ENCODE measurements at places on chromosomes 3 and 15.

- DNase-seq = peak; percentile 77
These were observed 175.4 kb downstream of the MBNL1 start for GRCh38 chr3:152444029-152444641.

- DNase-seq = no peak
These were observed 47.6 kb downstream of the LARS2 start for GRCh38 chr3:45435961-45436360.

- DNase-seq = peak; percentile 61
These were observed 3.6 kb downstream of the CTNNB1 start for GRCh38 chr3:41202834-41203345.

DNA sequence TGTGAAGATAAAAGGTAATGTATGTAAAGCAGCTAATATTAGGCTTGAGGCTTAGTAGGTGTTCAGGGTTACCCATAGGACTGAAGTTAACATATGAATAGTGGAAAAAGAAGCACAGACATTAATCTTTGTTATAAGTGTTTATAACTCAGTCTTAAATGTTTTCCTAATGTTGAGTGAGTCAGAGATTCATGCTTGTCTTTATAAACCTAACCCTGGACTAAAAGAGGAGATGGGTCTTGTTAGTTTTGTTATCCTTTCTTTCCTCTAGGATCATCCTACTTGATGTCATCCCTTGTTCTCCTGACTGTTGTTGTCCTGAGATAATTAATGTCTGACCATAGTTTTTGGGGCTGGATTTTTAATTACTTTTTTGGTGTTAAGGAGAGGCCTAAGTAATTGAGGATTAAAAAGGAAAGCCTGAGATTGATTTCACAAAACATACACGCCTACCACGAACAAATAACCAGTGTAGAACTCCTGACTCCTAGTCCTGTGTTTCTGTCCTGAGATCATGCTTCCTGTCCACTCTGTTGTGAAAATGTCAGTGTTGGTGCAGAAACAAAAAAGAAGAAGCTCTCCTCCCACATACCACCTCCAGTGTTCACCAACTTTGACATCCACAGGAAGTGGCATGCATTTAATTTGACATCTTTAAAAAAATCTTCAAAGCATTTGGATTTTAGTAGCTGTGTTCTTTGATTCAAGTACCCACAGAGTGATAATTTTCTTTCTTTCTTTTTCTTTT lies 8.4 kb downstream of the MITF start:
- DNase-seq = no peak

- no peak for DNase-seq
These were observed 4.9 kb upstream of the TMEM212 start for GRCh38 chr3:171838218-171838720.

GRCh38 chr3:87674397-87675161 lies 384.2 kb downstream of the CGGBP1 start:
- no peak for DNase-seq

- DNase-seq = no peak
These were observed 649.8 kb upstream of the NR2F2 start for GRCh38 chr15:95680728-95681127.

DNA sequence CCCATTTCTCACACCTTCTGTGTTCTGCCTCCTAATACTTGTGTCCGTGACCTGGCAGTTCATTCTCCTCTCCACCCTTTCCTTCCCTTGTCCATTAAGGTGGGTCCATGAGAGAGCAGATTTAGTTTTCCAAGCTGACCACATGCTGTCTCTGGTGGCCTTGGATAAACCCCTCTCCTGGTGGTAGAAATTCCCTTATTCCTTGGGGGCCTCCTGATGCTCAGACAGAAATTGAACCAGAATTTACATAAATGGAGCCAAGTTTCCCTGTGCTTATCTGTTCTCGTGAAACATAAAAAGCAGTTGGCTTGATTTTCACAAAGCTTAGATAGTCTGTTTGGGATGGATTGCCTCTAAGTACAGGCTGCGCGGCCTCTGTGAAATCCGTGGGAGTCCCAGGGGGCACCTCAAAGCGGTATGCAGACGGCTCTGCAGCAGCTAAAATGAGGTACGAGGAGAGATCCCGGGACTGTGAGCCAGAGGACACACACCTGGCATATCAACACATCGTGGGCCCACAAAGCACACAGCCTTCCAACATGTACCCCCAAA lies 101.0 kb upstream of the NMNAT3 start:
- no peak for DNase-seq

DNA sequence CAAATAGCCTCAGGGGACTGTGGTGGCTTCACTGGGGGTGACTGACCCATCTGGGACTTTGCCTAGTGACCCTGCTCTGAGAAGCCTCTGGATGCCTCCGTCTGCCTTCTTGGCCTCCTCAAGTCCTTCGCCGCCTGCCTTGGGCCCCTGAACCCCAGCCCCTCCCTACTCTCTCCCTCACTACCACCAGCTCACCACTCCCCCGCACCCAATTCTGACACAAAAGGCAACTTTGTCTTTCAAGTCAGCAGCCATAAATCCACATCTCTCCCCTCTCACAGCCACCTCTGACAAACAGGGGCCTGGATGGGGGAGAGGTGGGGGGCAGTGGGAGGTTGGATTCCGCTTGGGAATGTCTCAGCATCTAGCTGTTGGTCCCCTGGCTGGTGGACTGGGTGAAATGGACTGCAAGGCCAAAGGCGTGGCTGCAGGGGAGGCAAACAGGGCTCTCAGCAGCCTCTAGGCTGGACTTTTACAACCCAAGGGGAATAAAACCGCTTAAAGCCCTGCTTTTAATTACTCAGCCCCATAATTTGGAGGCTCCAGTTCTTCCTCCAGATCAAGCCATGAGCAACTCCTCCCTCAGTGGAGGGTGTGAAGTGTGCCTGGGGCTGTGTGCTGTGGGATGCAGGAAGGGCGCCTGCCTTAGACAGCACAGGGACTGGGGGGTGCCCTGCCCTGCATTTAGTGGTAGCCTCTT lies 33.4 kb downstream of the IGDCC3 start:
- DNase-seq = no peak

DNA sequence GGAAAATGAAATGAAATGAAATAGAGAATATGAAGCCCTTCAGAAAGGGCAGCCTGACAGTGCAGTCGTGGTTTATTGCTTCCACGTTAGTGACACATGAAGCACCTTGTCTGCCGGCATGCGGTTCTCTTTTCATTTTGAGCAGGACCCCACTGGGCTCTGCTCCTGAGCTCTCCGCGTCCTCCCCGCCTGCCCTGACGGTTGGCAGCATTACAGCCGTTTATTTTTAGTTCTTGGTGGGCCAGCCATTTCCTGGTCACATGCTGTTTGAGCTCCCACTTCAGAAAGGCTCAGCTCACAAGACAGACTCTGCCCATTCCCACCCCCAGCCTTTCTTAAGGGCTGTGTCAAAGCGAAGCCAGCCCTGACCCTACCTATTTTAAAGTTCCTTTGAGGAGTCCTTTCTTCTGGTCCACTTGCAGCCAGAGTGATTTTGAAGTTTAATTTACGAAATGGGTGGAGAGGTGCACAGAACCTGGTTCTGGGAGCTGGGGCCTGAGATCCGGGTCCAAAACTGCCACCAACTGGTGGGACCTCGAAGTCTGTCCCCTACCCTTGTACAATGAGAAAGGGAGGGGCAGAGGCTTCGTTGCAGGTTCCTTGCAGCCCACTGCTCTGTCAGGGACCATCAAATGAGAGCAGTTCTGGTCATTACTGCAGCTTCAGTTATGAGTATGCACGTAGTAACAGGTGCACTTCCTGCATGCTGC lies 60.1 kb downstream of the MGLL start:
- DNase-seq = peak; percentile 59

DNA sequence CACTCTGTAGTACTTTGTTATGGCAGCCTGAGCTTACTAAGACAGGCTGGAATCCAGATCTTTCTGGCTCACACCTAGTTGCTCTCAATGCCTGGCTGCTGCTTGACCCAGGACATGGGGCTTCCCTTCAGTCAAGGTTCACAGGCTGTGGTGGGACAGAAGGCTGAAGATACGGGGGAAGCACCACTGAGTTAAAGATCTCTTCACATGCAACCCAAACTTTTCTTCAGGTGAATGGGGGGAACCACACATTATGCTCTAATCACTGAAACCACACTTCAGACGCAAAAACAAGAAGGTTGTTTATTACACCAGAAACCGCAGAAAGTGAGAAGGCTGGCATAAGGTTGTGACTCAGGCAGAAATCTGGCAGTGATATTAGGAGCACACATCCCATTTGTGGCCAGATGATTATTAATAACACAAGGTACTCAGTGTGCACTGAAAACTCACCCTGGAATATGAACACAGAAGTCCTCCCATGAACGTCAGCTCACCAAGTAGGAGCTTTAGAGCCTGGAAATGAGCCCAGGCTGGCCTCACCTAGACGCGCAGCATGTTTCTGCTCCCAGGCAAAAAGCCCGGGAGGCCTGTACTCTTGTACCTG lies 230.5 kb upstream of the CHRNA7 start:
- DNase-seq = no peak

DNA sequence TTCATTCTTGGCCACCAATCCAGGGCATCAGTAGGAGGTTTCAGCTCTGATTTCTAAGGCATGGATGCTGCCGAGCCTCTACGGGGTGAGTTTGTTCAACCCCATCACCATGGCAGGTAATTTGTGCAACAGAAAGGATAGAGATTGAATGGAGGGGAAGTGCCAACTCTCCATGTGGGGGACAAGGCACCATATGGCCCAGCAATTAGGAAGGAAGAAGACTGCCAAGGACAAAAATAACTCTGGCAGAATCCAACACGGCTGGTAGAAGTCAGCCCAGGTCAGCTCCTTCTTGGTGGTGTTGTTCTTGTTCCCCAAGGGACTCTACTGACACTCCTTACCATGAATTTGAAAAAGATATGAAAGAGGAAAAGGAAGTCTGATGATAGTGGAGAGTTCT lies 503.9 kb downstream of the MAGI1 start:
- no peak for DNase-seq

- DNase-seq = no peak
These were observed 2.3 kb downstream of the SH3BP5 start for GRCh38 chr3:15330031-15330596.

GRCh38 chr3:126618021-126618420 lies 36.9 kb downstream of the TXNRD3 start:
- DNase-seq = no peak

GRCh38 chr15:98035577-98036010 lies 75.1 kb downstream of the ARRDC4 start:
- DNase-seq = no peak

- no peak for DNase-seq
These were observed 19.0 kb downstream of the THBS1 start for GRCh38 chr15:39599871-39600270.

- DNase-seq = no peak
These were observed 229.7 kb downstream of the ISL2 start for GRCh38 chr15:76566276-76566675.

GRCh38 chr15:92801774-92802464 lies 98.2 kb upstream of the CHD2 start:
- peak; percentile 72 for DNase-seq

GRCh38 chr3:125213946-125214542 lies 1.5 kb upstream of the SLC12A8 start:
- DNase-seq = no peak

DNA sequence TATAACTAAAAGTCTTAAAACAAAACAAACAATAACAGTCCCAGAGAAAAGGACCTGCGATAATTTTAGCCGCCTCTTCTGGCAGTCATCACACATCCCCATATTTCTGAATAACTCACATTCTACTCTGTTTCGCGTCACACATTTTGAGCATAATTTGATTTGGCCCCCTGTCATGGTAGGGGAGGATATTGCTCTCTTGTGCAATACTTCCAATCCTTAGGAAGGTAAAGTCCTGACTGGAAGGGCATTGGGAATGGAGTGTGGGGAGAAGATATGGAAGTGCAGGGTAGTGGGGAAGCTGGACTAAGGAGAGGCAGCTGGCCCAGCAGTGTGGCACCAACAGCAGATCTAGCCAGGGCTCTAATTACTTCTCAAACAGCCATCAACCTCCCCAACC lies 11.3 kb upstream of the FSIP1 start:
- no peak for DNase-seq

DNA sequence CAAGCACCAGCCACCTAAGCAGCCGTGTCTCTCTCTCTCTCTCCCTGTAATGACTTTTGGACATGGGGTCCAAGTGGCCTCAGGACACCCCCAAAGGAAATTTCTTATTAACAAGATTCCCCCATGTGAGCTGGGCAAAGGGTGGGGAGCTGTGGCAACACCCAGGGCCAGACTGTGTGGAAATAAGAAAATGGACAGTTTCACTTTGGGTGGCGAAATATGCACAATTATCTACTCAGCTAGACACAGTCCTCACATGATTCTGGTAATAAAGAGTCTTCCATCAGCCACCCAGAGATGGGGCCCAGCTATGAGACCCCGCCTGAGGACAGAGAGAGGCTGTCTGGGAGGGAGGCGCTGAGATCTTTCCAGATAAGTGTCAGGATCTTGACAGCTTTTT lies 96.8 kb upstream of the TPM1 start:
- DNase-seq = no peak

DNA sequence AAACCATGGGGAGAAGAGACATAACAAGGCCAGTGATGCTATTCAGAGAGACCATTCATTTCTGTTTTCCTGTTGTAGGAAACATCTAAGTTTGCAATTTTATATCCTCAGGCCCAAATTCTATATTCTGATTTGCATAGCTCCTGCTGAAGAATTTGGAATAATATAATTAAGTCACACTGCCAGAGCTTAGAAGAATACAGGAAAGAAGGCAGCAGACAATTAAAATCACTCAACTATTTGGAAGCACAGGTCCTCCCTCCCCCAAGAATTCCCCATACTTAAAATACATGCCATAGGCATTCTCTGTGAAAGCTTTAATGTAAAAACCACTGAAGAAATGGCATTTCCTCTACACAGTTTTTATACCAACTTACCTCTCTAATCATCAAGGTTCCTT lies 66.9 kb upstream of the SLC2A2 start:
- no peak for DNase-seq

DNA sequence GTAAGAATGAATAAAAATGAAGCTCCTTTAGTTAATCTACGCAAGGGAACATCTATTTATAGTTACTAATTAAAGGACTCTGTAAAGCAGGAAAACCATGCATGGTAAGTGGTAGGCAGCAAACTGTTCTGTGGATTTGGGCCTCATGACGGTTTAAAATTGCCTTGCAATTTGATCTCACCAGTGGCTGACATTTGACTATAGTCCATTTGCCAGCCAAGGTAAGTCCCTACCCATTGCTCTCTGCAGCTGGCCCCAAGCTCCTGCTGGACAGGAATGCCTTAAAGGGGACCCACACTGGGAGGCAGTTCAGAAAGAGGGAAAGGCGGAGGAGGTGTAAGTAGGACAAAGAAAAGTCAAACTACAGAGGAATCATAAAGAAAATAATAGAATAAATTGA lies 203.3 kb downstream of the PLCL2 start:
- no peak for DNase-seq

DNA sequence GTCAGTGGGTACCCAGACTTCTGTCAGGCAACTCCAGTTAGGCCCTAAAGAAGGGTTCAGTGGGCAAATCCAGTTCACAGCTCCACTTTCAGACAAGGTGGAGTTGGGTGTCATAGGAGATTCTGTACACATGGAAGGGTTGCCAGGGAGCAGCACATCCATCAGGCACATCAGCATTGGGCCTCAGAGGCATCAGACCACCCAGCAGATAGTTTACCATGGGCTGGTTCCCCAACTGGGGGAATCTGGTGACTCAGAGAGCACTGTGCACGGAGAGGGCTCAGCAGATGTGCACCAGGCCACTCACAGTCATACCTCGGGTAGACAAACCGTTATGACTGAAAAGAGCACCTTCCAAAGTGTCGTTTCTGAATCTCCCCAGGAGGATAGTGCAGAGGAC lies 27.2 kb downstream of the SYNM start:
- no peak for DNase-seq

- no peak for DNase-seq
These were observed 146.1 kb upstream of the TMCO5A start for GRCh38 chr15:37788330-37788729.
